NCI-H1092 (cell line): ENCODE measurements at places on chromosomes 4 and X.
A peak's percentile ranks its signal among the peaks of the same experiment; 100 is the strongest.

GRCh38 chr4:134078230-134078914 is 123.2 kb downstream of the PABPC4L start:
- DNase-seq, result no peak

- DNase-seq, result no peak
These were observed 180.6 kb upstream of the MAP3K15 start for GRCh38 chrX:19695884-19696283.

- DNase-seq, result no peak
These were observed 19.0 kb downstream of the ATP8A1 start for GRCh38 chr4:42637867-42638266.

DNA sequence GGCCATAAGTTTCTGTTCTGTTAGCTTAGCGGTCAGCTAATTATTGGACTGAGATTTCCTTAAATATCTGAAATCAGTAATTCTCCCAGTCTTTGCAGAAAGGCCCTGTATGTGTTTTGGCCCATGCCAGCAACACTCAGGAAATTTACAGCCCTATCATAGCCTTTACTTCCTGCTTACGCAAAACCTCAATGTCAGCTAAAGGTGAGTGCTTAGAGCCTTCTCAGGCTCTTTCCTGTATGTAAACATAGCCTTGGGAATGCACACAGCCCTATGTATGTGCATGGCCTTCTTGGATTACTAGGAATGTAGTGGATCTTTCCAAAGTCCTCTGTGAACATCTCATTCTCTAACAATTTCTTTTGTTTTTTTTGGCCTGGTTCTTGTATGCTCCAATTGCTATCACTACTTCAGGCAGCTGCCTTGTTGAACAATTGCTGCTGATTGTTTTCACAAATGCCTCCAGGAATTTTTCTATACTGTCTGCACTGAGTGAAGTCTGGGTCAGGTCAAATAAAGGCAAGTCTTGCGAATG is 200.0 kb downstream of the PPP1R2C start:
- no peak for DNase-seq

GRCh38 chrX:103624111-103624510 is 4.7 kb upstream of the TCEAL1 start:
- DNase-seq, result no peak

- DNase-seq, result no peak
These were observed 25.3 kb upstream of the ZMAT1 start for GRCh38 chrX:101957174-101957573.

- DNase-seq, result no peak
These were observed 99.5 kb downstream of the EFHC2 start for GRCh38 chrX:44244008-44244407.

- no peak for DNase-seq
These were observed 978.3 kb upstream of the GRID2 start for GRCh38 chr4:91325495-91325894.

DNA sequence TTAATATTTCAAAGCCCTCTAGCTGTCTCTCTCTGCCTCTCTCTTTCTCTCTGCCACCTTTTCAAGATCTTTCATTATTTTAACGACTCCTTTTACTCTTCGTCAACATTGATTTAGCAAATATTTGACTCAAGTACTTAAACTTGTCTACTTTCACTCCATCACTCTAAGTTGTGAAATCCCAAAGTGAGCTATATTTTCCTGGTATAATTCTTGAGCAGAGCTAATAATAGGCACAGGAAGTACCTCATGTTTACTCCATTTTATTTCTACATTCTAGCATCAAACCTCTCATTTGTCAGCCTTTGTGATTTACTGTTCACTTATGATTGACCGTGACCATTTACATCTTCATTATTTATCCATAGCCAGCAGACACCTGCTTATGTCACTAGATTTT is 482.5 kb downstream of the RPA4 start:
- no peak for DNase-seq

DNA sequence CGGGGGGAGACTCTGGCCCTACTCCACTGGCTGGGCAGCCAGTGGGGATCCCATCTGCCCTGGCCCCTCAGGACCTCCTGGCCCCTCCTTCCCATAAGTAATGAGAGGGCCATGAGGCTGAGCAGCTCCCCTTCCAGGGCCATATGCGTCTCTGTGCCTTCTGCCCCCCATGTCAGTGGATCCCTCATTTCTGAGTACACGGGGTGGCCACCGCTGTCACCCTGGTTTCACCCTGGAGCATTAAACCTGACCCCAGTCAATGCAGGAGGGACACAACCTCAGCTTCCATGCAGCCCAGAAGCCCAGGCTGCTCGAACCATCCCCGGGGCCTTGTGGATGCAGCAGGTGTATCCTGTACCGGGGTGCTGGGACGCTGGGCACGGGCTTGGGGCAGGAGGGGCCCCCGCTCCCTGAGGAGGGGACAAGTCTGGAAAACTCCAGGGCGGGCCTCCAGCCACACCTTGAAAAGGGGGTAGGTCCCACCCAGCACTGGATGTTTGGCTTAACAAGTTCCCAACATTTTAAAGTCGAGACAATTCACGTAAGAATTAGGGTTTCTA is 24.2 kb downstream of the ATP5ME start:
- DNase-seq, result no peak

DNA sequence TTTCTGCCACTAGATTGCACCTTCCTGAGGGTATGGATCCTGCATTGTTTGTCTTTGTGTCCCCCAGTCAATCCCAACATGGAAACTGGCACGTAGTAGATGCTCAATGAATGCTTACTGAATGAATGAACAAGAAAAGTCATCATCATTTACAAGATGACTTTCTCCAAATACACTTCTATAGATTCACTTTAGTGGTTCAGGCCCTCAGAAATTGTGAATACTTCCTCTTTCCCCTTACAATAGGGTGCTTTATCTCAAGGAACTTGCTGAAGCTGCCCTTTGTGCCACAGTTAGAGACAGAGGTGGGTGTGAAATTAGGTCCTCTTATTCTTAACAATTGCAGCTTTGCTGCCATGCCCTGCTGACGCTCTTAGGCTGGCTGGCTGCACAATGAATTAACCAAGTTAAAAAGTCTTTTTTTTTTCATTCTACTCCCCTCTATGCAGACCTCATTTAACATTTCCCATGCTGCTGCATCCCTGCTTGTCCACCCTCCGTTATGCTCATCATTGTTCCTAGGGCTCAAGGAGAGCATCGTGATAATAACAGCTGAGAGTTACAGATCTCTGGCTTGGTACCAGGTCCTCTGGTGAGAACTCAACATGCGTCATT is 108.0 kb upstream of the ZNF518B start:
- DNase-seq, result no peak

GRCh38 chr4:89254847-89255246 is 52.8 kb downstream of the GPRIN3 start:
- no peak for DNase-seq

DNA sequence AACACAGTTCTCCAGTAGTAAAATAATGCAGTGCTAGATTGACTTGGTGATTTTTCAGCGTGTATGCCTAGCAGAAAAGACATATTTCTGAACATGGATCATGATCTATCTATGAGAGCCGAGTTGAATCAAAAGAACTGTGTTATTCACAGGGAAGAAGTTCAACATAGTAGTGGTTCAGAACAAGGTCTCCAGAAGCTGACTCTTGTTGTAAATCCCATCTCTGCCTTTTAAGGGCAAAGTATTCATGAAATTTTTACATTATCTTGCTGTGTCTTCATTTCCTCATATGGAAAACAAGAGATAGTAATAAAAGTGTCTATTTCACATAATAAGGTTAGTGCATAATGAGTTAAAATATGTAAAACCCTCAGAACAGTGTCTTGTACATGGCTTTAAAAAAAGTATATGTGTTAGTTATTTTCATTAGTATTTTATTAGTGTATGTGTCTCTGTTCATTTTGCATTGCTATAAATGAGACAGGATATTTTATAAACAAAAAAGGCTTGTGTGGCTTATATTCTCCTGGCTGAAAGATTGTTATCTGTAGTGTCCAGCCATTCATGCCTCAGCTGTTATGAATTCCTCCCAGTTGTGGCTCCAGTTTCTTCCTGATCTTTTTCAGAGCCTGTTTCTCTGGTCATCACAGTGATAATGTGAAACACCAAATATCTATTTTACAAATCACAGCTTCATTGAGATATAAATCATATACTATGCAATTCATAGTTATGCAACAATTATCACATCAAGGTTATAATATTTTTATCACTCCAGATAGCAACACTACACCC is 1351.2 kb downstream of the STIM2 start:
- no peak for DNase-seq

GRCh38 chr4:3607690-3608552 is 75.7 kb upstream of the LRPAP1 start:
- peak; percentile 82 for DNase-seq

GRCh38 chr4:11647433-11647832 is 218.7 kb upstream of the HS3ST1 start:
- DNase-seq, result no peak

GRCh38 chrX:30301963-30302362 is 7.2 kb downstream of the NR0B1 start:
- no peak for DNase-seq

DNA sequence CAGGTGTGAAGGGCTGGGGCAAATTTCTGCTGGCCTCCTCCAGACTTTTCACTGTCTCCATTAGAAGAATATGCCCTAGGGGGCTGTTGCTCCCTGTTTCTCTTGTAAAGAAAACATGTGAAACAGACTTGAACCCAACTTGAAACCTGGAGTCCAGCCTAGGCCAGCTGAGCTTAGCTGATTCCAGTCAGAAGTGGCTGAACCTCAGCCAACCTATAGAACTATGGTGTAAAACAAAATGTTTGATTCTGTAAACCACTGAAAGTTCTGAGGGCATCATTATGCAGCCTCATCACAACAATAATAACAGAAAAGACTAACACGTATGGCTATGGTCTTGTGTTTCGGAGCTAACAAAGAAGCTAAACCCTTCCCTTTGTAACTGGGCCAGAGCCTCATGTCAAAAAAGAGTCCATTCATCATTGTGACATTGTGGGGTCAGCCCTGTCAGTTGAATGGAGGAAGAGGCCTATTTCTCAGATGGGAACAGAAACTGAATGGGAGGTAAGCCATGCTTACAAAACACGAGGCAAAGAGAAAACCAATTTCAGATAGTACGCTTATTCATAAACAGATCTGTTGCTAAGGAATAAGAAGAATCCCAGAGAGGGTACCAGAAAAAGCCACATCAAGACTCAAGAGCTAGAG is 34.1 kb downstream of the SETD7 start:
- no peak for DNase-seq

DNA sequence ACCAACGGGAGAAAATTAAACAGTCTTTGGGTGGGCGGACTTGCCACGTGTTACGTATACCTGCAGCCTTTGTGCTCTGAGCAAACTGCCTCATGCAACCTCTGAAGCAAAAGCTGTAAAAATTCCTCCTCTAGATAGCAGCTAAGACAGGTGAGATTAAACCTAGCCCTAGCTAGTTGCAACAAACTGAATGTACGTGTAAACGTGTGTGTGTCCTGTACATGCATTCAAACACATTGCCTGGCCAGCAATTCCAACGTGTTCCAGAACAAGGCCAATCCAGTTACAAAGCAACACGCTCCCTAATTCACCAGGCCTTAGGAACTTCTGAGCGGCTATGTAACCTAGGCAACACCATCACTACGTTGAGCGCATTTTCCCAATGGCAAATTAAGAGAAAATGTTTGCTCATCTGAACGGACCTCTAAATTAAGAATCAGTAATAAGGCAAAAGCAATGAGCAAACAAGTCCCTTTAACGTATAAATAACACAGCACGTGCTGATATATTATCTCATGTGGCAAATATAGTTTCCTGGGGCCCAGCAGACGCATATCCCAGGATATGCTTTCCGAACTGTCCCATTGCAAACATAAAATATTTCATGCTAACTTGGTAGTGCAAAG is 792 bp downstream of the PPID start:
- DNase-seq, result no peak

GRCh38 chrX:32480019-32480418 is 731.3 kb downstream of the DMD start:
- DNase-seq, result no peak

- DNase-seq, result no peak
These were observed 24.9 kb downstream of the GPRASP3 start for GRCh38 chrX:102745513-102745856.

DNA sequence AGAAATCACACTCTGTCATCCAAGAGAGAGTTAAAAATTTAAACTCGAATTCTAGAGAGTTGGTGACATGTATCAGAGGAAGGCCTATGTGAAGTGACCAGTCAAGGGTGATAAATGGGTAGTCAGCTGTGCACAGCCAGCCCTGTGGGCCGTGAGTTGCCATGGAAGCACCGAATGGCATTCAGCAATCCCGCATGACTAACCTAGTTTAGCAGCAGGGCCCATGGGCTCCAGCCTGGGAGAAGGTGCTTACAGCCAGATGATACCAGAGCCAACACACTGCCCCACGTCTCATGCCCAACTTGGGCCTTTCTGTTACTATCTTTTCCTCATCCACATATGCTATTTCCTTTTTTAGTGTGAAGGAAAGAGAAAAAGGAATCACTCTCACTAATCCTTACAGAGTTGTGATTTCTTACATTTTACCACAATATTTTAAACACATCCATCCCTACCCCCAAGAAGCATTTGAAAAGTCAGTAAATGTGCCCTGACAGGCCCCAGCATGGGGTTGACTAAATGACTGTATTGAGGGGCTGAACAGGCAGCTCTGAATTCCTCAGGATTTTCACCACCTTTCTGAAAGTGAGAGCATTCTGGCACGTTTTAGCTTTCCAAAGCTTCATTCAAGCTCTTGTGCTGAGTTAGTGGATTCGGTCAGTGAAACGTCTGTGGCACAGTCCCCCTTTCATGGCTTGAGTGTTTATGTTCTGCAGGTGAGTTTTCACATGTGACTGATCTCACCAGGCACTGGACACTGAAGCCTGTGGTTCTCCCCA is 104.2 kb downstream of the AFF1 start:
- peak; percentile 69 for DNase-seq

GRCh38 chrX:115449742-115450141 is 111.2 kb upstream of the PLS3 start:
- no peak for DNase-seq

- no peak for DNase-seq
These were observed 65.2 kb upstream of the FAM47B start for GRCh38 chrX:34877436-34877835.

GRCh38 chrX:107008034-107008433 is 8.0 kb upstream of the MORC4 start:
- DNase-seq, result no peak

DNA sequence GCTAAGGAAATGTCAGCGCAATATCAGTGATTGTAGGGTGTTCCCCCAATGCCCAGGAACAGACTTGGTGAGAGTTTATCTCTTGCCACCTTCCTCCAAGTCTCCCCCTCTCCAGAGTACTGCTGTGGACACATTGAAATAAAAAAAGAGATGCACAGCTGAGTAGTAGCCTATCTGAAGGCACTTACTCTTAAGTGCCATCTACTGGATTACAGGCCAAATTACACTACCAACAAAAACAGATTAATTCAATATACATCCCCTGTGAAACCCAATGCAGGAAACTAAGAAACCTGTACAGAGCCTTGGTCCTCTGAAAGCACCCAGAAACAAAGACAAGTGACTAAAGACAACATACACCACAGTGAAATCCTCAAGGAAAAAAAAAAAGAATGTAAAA is 460.3 kb downstream of the ZIC3 start:
- peak; percentile 6 for DNase-seq

- no peak for DNase-seq
These were observed 37.8 kb upstream of the EXOC1L start for GRCh38 chr4:55781812-55782211.
